ENCODE measurements at places on chromosomes 3 and 15.

GRCh38 chr15:38530113-38530512, 34.5 kb downstream of the RASGRP1 start:
- DNase-seq = no peak

GRCh38 chr15:57606816-57607215, 15.1 kb downstream of the MYZAP start:
- no peak for DNase-seq

GRCh38 chr3:177934001-177934891, 602.0 kb upstream of the KCNMB2 start:
- no peak for DNase-seq

GRCh38 chr3:64244011-64244942, 19.0 kb upstream of the PRICKLE2 start:
- no peak for DNase-seq

DNA sequence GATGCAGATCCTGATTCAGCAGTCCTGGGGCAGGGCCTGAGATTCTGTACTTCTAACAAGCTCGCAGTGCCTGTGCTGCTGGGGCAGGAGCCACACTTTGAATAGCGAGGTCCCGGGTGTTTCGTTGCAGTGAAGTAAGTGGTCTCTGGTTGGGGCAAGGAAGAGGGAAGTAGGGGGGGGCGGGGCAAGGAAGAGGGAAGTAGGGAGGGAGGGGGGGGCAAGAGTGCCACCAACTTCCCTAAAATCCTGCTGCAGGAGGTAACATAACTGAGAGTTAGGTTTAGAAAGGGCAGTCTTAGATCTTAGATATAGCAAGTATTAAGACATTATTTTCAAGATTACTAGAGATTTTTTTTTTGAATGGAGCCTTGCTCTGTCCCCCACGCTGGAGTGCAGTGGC, 35.5 kb downstream of the CRTAP start:
- DNase-seq = no peak

GRCh38 chr3:64571982-64572381, 115.8 kb downstream of the ADAMTS9 start:
- DNase-seq = no peak

DNA sequence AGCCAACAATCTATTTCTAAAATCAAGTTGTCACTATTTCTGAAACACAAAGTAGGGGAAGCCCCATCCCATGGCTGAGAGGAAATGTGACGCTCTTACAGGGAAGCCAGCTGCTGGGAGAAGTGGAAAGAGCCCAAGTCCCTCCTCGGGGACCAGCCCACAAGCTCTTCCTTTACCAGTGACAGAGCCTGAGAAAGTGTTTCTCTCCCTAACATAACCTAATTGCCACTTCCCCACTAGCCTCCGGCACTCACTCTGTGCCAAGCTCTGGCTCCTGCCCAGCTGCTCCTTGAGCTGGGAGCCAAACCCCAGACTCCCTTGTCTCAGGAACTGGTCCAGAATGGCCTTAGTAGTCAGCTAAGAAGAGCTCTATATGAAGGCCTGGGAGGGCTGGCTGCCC, 42.9 kb downstream of the TNFAIP8L3 start:
- no peak for DNase-seq

DNA sequence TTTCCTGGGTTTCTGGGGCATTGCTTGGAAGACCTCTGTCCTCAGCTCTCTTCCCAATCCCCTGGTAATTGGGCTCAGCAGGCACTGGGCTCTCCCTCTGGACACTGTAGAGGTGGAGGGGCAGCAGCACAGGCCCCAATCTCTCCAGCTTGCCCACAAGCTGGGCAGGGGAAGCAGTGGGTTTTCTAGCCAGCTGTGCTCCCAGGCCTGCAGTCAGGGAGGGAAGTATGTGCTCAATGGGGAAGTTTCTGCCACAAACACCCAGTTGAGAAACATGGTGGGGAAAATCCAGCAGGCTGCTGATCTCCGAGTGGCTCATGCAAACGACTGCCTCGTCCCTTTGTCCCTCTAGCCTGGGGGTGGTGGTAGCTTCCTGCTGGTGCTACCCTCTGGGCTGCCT, 12.8 kb upstream of the RFT1 start:
- DNase-seq = no peak

DNA sequence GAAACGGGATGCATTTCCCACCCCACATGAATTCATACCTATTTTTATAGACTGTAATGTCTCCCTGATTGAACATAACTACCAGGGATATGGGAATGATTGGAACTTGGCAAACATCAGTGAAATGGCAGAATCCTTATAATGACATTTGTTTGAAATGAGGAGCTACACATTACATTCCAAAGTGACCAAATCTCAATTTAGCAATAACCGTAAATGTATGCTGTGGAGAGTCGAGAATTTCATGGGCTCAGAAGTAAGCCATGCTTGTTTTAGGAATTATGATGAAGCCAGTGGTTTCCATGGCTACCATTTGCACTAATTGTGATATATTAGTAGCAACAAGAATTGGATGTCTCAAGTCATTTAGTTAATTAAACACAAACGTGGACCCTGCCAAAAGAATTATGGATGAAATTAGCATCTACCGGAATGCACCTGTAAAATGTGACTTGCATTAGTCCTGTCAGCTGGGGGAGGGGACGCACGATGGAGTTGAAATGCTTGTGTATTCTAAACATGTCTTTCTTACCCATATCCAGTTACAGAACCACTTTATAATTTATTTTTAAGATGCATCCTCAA, 760.2 kb downstream of the GRM7 start:
- no peak for DNase-seq

- DNase-seq = no peak
Observed at GRCh38 chr15:58154769-58155168, 16.6 kb downstream of the AQP9 start.

- no peak for DNase-seq
Observed at GRCh38 chr3:30426293-30426993, 180.0 kb upstream of the TGFBR2 start.

DNA sequence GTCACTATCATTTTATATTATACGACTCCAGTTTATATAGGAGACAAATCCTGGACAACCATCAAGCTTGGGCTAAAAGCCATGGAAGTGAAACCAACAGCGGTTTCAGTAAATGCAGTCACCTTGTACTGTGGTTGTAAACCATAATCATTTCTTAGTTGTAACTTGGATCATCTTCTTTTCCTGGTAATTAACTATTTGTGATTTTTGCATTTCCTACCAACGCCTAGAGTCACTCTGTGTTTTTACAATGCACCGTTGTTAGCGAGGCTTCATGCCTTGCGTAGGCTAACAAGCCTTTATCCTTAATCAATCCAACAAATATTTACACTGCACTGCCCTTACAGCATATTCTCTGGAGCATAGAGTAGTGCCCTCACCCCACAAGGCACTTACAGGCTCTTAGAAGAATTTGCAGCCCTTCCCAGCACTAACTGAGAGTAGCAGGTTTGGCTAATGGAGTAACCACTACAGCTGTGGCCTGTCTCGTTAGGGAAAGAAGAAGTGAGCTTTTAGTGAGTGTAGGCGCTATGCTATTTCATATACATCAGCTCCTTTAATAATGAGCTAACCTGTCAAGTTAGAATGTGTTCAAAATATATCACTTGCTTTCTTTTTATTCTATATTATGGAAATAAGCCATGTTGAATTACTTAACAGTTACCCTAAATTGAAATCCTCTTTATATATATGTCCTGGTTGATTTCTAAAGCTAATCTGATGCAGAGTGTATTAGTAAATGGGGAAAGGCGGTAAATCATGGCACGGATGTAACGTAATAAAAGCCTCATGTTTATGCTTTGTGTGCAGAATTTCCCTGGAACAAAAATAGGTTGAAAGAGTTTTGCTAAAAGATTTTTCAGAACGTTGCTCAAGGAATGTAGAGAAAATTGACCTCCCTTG, 62.8 kb downstream of the ABHD2 start:
- DNase-seq = no peak

GRCh38 chr3:138369151-138369900, 20.9 kb downstream of the MRAS start:
- no peak for DNase-seq

GRCh38 chr3:172204716-172205115, 165.3 kb downstream of the FNDC3B start:
- no peak for DNase-seq

DNA sequence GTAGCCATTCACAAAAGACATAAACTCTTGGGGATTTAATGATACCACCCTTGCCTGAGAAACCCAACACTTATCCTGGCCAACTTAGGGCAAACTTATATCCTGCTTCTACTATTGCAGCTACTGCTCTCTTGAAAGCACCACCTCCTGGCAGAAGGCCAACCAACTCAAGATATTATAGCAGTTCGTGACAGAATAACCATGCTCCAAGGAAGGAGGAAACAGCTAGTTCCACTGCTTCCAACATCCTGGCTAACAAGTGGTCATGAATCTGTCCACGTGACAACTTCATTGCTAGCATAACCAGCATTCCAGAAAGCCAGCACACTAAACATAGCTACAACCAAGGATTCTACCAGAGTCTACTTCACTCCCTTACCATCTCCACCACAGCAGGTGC, 1037.5 kb downstream of the TBL1XR1 start:
- DNase-seq = no peak

DNA sequence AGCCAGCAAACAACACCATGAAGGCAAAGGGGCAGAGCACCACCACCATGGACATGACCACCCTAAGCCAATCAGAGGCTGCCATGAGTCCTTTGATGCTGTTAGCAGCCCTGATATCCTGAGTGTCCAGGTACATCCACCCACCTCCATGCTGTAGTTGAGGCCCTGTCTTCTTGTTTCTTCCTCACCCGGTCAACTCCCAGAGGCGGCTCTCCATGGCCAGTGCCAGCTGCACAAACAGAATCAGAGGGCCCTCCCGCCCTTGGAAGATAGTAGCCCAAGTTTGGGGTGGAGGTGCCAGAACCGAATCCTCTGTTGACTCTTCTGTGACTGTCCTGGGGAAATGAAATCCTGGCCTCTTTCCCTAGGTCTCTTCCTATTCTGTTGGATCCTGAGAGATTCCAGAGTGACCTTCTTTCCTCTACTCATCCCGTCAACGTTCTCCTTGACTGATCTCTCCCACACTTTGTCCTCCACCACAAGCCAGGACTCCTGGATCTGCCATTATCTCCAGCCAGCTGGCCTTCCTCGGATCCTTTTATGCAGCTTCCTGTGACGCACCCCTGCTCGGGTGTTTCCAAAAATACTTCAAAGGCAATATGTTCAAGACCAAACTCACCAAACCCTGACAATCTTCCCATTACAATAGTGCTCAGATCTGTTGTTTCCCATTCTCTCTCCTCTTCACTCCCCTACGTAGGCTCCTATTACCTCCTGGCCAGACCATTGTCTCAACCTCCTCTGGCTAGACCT, 45.4 kb upstream of the DLG1 start:
- DNase-seq = no peak

- no peak for DNase-seq
Observed at GRCh38 chr3:180934638-180935037, 22.2 kb downstream of the FXR1 start.

- DNase-seq = no peak
Observed at GRCh38 chr3:158368271-158368670, 202.7 kb upstream of the MLF1 start.

- DNase-seq = no peak
Observed at GRCh38 chr3:139620438-139620837, 57.3 kb downstream of the NMNAT3 start.

GRCh38 chr3:38916706-38917105, 100.7 kb upstream of the SCN10A start:
- DNase-seq = no peak

GRCh38 chr3:187318819-187319616, 27.5 kb upstream of the MASP1 start:
- DNase-seq = no peak

GRCh38 chr3:53082736-53083135, 36.9 kb upstream of the SFMBT1 start:
- no peak for DNase-seq

GRCh38 chr3:27596921-27597320, 112.7 kb upstream of the SLC4A7 start:
- no peak for DNase-seq

GRCh38 chr15:81809543-81809942, 236.3 kb downstream of the MEX3B start:
- DNase-seq = peak; percentile 37

GRCh38 chr3:99012051-99012450, 110.6 kb upstream of the DCBLD2 start:
- no peak for DNase-seq

GRCh38 chr3:185175370-185175987, 22.6 kb upstream of the C3orf70 start:
- DNase-seq = no peak

GRCh38 chr3:127573912-127574311, 16.6 kb downstream of the TPRA1 start:
- DNase-seq = no peak

DNA sequence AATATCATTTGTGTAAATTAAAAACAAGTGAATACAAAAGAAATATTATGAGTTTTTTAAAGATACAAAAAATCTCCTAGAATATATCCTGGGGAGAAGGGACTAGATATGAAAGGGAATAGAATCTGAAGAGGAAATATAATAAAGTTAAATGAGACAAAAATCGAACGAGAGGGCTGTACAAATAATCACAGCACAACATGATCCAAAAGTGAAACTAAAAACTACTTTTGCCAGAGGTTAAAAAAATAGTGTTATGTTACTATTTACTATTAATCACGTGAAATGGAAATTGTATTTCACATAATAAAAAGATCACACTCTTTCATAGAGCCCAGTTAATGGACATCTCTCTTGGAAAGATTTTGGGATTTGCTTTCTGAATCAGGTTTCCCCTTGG, 28.6 kb downstream of the CGGBP1 start:
- DNase-seq = no peak

DNA sequence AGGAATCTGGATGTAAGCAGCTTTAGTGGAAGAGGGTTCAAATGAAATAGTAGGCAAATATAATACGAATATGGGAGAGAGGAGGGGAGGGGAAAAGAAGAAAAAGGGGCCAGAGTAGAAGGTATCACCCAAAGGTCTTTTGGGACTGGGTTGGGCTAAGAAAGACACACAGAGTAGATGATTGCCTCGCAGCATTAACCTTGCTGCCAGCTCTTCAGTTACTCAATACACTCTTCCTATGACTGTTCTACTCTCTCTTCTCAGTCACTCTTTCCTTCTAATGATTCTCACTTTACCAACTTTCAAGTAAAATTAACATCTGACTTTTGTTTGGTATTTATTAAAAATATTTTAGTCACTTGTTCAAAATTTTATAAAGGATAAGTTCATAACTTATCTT, 52.8 kb downstream of the CLASP2 start:
- no peak for DNase-seq
